ENCODE measurements at places on chromosomes 1 and 21.

- no peak for DNase-seq
Observed at GRCh38 chr1:14600405-14601112, 2.1 kb downstream of the KAZN start.

DNA sequence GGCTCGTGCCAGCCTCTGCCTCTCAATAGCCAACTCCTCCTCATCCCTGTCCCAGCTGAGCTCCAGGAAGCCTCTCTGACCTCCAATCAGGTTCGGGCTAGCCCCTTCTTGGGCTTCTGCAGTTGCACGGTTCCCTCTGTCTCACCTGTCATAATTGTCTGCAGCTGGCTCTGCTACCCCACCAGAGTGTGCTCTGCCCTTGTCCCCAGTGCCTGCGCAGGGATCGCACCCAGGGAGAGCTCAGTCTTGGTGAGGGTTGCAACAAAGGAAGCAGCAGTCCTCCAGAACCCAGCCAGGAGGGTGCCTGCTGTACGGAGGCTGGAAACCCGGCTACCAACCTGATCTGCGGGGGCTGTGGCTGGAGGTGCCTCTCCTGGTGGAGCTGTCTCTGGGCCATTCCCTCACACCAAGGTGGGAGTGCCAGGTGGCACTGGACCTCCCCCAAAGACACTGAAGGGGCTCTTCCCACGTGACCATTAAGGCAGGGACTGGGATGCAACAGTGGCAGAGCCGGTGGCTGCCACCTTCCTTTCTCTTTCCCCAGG, 63.5 kb upstream of the DMRTB1 start:
- no peak for DNase-seq

DNA sequence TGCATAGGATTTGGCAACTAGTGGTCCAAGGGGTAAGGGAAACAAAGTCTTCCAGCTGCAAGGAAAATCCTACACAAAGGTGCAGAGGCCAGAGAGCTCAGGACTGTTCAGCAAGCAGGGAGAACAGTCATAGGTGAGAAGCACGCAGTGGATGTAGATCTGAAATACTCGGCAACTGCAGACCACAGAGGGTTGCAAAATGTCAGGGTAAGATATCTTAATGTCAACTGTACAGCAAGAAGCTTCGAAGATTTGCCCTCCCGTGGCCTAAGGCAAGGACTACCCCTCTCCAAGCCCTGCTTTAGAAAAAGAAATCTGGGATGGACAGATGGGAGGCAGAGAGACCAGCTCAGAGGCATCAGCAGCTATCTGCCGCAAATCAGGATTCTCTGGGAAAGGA, 153.4 kb upstream of the IRF2BP2 start:
- no peak for DNase-seq

DNA sequence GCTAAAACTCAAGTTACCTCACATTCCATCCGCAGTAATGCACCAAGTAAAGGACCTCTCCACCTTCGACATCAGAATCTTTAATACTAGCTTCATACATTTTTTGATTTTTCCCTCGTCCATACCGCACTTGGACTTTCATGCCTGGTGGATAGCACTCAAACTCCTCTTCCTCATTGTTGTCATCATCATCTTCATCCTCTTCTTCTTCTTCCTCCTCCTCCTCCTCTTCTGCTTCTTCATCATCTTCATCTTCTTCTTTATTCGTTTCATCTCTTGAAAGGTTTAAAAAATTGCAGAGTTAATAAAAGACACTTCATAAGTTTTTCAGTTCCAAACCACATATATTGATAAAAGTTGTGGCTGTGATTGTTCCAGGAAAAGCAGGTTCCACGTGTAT, 52.7 kb upstream of the RBM34 start:
- no peak for DNase-seq

GRCh38 chr1:8674912-8675311, 142.5 kb downstream of the RERE start:
- no peak for DNase-seq

GRCh38 chr1:218616681-218617080, 271.5 kb downstream of the TGFB2 start:
- DNase-seq, result no peak

- no peak for DNase-seq
Observed at GRCh38 chr1:205493241-205494085, 11.0 kb upstream of the CDK18 start.

DNA sequence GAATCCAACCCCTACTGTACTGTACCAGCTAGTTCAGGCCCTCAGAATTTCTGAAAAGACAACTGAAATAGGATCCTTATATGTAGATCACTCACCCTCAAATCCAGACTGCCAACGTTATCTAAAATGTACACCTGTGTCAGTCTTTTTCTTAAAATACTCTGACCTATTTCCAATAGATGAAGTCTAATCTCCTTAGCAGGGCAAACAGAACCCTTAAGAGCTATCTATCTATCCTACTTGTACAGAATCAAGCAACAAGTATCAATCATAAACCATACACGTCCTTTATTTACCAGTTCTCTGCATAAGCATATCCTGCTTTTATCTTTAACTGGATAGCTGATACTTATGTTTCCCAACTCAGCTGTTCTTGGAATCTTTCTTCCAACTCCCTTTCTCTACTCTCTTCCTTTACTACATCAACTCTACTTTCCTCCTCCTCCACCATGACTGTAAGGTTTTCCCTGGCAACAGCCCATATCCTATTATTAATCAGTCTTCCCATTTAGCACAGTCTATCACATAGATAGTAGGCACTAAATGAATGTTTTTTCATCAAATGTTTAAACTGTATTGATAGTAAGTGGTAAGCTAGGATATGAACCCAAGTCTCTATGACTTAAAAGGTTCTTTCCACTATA, 2.8 kb downstream of the LRIF1 start:
- DNase-seq, result no peak

GRCh38 chr1:13913396-13913795, 213.4 kb downstream of the PRDM2 start:
- no peak for DNase-seq

DNA sequence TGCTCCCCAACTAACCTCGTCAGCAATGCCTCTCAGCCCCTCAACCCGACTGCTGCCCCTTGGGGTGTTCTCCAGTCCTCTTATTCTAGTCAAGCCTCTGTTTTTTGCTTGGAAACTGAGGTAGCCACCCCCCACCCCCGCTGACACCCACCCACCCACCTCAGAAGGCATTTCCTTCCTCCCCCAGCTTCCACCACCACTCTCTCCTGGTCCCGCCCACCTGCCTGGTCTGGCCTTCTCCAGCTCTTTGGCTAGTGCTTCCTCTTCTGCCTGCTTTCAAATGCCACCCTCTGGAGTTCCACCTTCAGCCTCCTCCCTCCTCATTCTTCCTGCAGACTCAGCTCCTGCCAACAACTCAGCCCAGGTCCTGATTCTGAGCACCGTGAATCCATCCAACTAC, 35.3 kb downstream of the OLFML2B start:
- no peak for DNase-seq

DNA sequence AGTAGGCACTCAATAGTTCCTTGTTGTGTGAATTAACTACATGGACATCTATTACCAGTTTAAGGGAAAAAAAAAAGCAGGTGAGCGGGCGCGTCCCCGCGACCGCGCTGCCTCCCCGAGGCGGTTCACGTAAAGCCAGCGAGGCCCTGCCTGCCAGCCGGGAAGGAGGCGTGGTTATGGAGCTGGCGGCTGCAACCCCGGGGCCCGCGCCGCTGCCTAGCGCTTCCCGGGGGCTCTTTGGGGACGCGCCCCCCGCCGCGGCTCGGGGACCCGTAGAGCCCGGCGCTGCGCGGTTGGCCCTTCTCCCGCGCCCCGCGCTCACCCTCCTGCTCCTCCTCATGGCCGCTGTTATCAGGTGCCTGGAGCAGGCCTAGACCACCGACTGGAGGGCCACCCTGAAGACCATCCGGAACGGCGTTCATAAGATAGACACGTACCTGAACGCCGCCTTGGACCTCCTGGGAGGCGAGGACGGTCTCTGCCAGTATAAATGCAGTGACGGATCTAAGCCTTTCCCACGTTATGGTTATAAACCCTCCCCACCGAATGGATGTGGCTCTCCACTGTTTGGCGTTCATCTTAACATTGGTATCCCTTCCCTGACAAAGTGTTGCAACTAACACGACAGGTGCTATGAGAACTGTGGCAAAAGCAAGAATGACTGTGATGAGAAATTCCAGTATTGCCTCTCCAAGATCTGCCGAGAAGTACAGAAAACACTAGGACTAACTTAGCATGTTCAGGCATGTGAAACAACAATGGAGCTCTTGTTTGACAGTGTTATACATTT, 2.6 kb upstream of the CC2D1B start:
- peak; percentile 52 for DNase-seq

DNA sequence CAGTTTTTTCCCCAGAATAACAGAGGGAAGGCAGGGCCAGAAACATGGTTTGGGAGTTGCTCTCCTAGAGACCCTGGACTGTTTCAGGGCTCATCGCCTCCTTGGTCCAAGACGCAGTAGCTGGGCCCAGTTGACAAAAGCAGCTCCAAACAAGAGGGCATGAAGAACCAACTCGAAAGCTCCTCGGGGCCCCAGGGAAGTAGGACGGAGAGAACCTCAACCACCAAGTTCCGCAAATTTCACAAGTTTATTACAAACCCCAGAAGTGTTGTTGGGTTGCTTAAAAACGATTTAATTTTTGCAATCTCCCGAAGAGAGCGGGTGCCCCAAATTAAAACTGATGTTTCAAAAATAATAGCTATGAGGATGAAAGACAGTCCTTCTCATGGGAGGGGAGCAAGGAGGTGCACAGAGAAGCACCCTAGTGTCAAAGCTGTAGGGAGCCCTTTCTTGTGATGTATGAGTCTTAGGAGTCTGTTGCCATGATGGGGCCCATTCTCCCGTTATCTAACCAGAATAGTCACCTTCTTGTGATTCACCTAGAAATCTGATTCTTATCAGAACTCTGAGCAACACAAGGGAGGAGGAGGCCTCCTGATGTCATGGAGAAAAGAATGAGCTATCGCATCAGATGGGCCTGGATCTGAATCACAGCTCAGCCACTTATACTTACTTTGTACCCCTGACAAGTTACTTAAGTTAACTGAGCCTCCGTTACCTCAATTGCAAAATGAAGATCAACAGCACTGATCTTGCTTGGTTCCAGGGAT, 165.7 kb upstream of the IRF2BP2 start:
- peak; percentile 89 for DNase-seq

- DNase-seq, result no peak
Observed at GRCh38 chr21:31938330-31939301, 65.8 kb downstream of the HUNK start.

DNA sequence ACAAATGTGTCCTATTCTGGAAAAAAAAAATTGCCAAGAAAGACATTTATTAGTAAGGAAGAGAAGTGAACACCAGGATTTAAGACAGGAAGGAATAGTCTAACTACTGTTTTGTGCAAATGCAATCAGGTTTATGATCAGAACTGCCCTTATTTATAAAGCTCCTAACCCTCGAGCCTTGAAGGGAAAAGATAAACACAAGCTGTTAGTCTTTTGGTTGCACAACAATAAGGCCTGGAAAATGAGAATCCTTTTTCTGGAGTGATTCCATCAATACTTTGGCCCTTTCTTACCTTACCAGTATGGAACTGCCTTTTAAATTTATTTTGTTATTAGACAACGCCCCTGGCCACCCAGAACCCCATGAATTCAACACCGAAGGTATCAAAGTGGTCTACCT, 52.9 kb downstream of the SNRPE start:
- DNase-seq, result no peak

DNA sequence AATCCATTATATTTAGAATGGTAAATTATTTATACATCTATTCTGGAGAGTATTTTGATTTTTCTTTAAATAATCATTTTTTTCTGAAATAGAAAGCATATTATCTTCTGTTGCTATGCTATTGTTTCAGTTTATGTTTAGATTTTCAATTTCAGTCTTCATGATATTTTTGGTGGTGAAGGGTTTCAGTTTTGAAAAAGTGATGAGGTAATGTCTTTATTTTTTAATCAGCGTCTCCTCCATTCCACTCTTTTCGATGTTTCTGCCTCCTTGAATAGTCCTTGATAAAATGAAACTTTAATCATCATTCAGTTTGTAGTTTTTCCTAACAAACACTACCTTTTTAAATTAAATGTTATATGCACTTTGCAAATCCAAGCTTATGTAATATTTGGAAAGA, 428.6 kb downstream of the PTPRC start:
- DNase-seq, result no peak

DNA sequence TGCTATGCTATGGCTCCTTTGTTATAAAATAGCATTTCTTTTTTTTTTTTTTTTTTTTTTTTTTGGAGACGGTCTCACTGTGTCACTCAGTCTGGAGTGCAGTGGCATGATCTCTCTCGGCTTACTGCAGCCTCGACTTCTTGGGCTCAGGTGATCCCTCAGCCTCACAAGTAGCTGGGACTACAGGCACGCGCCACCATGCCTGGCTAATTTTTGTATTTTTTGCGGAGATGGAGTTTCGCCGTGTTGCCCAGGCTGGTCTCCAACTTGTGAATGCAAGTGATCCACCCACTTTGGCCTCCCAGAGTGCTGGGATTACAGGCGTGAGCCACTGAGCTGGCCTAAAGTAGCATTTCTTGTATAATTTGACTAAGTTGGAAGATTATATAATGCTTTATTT, 10.8 kb downstream of the CAMTA1 start:
- no peak for DNase-seq

GRCh38 chr1:53919675-53920066, 25.7 kb downstream of the DIO1 start:
- no peak for DNase-seq

GRCh38 chr1:155193275-155193990, 14.3 kb downstream of the THBS3 start:
- DNase-seq, result peak; percentile 81

Measured in Kasumi-1 (cell line).